Small intestine (tissue), 16 donors: ENCODE measurements at places on chromosomes 2 and 18.

DNA sequence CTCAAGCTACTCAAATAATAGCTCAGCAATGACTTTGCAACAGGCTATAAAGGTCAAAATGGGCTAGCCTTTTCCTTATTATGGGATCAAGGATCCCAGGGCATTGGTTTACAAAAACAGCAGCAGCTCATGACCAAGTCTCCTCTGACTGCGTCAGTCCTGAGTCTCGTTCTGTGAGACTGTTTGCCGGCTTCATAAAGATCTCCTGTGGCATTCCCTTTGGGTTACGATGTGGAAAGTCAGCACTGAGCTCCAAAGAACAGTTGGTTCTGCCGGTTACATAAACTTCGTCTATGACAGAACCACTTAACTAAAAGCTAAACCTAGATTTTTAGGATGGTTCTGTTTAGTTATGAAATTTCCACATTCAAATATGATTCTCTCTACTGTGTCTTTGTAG is 674.9 kb downstream of the ZEB2 start:
- DNase-seq, result no peak

GRCh38 chr2:38167968-38168350 is 92.0 kb upstream of the CYP1B1 start:
- no peak for DNase-seq

DNA sequence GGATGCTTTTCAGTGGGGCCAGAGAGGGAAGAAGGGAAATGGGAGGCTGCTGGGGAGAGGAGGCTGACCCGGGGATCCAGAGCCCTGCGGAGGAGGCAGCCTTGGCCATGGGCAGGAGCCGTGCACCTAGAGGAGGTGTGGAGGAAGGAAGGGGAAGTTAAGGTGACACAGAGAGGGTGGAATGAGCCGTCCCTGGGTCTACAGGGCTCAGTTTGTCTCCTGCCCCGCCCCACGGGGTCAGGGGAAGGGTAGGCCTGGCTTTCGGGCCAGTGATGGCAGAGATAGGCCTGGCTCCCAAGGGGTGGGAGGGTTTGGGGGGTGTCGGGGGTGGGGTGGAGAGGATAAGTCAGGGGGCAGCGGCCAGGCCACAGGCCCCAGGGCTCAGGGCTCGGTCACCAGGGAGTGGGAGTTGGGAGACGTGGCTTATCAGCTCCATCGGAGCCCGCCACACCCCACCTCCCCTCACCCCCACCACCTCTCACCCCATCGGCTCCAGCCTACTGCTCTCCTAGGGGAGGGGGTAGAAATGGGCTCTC is 39.5 kb upstream of the NOTO start:
- DNase-seq, result no peak

DNA sequence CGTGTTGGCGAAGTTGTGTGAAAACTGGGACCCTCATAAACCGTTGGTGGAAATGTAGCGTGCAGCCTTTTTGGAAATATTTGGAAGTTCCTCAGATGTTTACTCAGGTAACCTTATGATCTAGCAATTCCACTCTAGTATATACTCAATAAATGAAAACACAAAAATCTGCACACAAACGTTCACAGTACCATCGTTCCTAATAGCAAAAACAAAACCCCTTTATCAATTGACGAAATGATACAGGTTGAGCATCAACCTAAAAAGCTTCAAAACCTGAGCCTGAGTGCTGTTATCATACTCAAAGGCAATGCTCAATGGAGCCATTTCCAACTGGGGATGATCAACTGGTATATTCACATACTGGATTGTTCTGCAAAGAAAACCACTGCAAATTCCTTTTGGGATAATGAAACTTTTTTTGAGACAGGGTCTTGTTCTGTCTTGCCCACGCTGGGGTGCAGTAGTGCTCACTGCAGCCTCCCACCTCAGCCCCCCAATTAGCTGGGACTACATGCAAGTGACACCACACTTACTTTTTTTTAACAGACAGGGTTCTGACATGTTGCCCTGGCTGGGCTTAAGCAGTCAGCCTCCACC is 777 bp upstream of the C18orf32 start:
- DNase-seq, result no peak

DNA sequence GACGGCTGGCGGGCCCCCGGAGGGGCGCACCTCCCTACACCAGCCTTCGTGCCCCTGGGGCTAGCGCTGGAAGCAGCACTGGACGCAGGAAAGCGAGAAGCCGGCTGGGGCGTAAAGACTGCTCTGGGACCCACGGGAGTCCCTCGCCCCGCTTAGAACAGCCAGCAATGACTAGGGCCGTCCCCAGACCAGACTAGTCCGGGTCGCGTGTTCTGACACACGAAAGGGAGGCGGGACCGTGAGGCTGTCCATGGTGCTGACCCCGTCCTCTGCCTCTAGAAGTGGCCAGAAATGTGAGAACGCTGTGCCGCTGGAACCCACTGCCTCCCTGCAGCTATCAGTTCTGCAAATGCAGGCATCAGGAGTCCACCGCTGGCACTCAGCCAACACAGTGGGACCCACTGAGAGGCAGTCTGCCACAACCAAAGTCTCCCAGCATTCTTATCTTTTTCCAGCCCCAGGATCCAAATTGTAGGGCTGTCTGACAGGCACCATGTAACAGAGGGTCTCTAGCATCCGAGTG is at the start of gene UCN:
UCN (minus strand) TSS at position 87 of the 523 bp plus-strand sequence. CDS start 550 bp downstream, outside the sequence.
- peak; percentile 63 for DNase-seq

- no peak for DNase-seq
Measured at GRCh38 chr2:20602803-20603202, 48.1 kb downstream of the HS1BP3 start.

- DNase-seq, result no peak
Measured at GRCh38 chr18:42925036-42925435, 190.4 kb downstream of the RIT2 start.

- peak; percentile 44 for DNase-seq
Measured at GRCh38 chr2:43542285-43542933, 53.4 kb downstream of the THADA start.

DNA sequence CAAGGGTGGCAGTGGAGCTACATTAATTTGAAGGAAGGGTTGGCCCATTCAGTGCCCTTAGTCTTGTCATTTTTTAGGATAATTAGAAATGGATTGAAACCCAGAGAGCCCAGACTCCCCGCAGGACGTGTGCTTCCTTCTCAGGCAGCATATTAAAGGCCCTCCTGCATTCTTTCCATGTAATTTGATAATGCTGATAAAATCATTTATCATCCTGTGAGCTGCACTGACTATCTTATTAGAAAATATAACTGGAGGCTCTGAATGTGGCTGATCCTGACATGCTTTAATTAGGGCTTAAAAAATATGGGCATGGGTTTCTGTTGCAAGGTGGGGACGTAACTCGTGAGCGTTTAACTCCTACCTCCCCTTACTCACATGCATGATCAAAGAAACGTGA is 148.1 kb downstream of the ACKR3 start:
- no peak for DNase-seq

DNA sequence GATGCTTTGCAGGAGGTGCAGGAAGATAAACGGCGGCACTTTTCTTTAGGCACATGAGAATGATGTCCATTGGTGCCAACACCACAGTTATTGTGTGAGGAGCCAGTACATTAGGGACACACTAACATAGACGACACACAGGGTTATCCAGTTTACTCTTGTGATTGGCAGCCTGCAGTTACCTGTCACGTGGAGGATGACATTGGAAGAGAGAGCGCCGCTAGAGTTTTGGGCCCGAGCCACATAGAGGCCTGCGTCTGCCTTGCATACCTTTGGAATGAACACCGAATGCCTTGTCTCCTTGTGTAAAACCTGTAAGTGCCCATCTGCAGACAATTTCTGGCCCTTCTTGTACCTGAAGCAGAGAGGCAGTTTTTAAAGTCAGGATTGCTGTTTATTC is 26.9 kb upstream of the TTN start:
- no peak for DNase-seq

DNA sequence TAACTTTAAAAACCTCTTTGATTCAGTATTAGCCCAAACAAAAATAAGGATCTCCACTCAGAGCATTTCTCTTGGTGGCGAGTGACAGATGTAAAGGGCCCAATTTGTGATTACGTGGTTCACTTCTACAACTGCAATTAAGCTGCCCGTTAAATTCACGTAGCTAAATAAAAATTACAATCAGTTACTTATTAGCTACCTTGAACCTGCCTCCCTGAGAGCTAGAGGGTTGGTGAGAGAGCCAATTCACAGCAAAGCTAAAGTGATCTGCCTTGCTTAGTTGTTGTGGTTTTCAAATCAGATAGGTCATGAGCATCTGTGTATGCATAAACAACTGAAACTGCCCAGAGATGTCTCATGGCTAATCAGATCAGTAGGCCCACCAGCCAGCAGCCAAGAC is 156.7 kb downstream of the RNF152 start:
- peak; percentile 82 for DNase-seq

- DNase-seq, result peak; percentile 48
Measured at GRCh38 chr2:43425659-43426058, 170.2 kb downstream of the THADA start.

GRCh38 chr2:47070155-47070919 is 84.8 kb downstream of the STPG4 start:
- no peak for DNase-seq

- DNase-seq, result no peak
Measured at GRCh38 chr18:10138719-10139118, 224.9 kb downstream of the VAPA start.

GRCh38 chr18:3286159-3286558 is 24.2 kb downstream of the MYL12B start:
- no peak for DNase-seq

GRCh38 chr2:25026008-25026530 is 15.8 kb upstream of the EFR3B start:
- no peak for DNase-seq

- no peak for DNase-seq
Measured at GRCh38 chr2:45794134-45794617, 142.7 kb downstream of the PRKCE start.

DNA sequence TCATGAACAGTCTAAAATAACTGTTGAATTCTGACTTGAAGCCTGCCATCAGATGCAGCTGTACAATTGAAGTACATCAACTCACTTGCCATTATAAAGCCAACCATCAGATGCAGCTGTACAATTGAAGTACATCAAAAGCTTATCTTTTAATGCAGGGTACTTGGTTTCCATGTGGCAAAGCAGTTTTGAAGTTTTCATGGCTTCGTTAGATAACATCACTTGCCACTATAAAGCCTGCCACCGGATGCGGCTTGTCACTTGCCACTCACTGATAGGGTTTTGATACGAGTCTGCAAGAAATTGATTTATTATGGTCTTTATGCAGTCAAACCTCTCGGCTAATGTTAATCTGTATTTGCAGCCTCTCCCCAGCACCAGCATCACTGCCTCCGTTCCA is 1605.8 kb downstream of the SUCLG1 start:
- DNase-seq, result no peak

- no peak for DNase-seq
Measured at GRCh38 chr18:74377776-74378175, 62.1 kb downstream of the C18orf63 start.

DNA sequence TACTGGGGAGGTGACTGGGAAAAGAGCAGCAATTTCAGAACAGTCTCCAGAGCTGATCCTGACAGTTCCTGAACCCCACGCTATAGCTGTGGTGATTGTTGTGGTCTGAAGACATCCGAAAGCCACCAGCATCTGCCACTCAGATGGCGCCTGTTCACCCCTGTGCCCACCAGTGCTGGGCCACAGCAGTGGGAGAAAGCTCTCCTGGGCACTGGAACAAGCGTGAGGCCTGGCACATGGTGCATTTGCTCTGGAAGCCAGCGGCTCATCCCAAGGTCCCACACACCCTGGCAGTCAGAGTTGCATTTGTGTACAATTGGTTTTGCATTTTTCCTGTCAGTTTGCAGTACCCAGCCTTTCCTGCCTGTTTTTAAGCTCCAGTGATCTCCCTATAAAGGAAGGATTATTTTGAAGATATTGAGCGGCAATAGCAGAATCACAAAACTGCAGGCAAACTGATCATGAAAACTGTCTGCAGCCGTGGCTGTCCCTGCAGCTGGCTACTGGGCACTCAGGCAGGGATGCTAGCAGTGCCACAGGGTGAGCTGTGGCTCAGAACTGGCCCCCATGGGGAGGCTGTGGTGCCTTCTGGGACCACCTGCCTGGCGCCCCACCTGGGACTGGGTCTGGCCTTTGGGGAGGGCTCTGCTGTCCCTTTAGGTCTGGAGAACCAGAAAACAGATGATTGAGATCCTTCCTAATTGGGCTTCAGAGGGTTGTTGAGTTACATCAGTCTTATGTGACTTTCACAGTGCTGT is 30.1 kb downstream of the IMPA2 start:
- DNase-seq, result no peak

- DNase-seq, result no peak
Measured at GRCh38 chr2:128773641-128774319, 455.1 kb upstream of the HS6ST1 start.

- no peak for DNase-seq
Measured at GRCh38 chr18:24710474-24710873, 250.0 kb downstream of the HRH4 start.

DNA sequence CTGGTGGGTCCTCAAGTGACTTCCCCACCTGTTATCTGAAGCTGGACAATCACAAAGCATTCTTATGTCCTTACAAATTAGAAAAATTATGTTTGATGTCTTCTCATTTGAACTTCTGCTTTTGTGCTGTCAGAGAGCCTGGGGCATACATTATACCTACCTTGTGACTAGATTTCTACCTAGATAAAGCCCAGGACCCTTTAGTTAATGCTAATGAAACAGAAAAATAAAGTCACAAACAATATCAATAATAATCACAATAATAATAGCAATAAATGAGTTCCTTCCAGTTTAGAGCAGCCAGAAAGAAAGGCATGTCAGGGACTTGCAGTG is 456.4 kb downstream of the SETBP1 start:
- DNase-seq, result no peak

GRCh38 chr18:27636576-27637085 is 451.5 kb upstream of the CHST9 start:
- DNase-seq, result no peak

GRCh38 chr2:239337122-239337876 is 63.5 kb downstream of the HDAC4 start:
- no peak for DNase-seq

- DNase-seq, result no peak
Measured at GRCh38 chr2:15623481-15623796, 31.8 kb downstream of the DDX1 start.

DNA sequence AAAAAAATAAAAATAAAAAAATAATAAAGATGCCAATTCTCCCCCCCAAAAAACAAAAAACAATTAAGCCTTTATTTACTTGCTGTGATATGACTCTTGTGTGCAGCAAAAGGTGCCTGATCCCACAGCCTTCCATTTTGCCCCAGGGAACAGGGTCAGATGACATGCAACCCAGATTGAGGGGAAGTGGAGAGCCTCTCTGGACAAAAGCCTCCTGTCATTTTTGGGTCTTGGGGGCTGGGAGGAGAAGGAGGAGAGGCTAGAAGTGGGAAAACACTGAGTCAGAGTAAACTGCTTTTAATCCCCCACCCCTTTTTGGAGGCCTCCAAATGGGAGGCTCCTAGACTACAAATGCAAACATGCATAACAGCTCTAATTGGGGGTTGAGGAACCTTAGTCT is 46.6 kb upstream of the SCG2 start:
- no peak for DNase-seq

DNA sequence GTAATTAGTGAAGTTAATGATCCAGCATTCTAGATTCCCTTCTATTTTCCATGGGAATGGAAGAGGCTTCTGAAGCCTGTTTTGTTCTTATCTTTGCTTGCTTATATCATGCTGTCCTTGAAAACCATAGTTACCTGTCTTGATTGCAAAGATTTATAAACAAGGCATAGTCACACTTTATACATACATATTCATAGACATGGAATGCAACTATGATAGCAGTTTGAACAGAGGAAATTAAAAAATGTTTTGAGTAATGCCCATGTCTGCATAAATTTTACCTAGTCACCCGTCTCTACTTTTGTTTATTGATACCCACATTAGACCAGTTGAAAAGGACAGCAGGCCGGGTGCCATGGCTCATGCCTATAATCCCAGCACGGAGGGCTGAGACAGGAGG is 289.0 kb downstream of the PTPRM start:
- DNase-seq, result no peak

- DNase-seq, result peak; percentile 41
Measured at GRCh38 chr2:111905990-111906735, 7.8 kb downstream of the MERTK start.
